Stimulated activated CD8-positive, alpha-beta memory T cell treated with anti-CD3 and anti-CD28 coated beads, Interleukin-2, amount 100 ng/mL, for 1 hour (primary cell): ENCODE measurements at places on chromosomes 5 and 9.

GRCh38 chr5:10595672-10596309, 31.9 kb downstream of the ANKRD33B start:
- DNase-seq = no peak

- DNase-seq = no peak
Measured at GRCh38 chr9:73133921-73134407, 17.7 kb upstream of the ANXA1 start.

DNA sequence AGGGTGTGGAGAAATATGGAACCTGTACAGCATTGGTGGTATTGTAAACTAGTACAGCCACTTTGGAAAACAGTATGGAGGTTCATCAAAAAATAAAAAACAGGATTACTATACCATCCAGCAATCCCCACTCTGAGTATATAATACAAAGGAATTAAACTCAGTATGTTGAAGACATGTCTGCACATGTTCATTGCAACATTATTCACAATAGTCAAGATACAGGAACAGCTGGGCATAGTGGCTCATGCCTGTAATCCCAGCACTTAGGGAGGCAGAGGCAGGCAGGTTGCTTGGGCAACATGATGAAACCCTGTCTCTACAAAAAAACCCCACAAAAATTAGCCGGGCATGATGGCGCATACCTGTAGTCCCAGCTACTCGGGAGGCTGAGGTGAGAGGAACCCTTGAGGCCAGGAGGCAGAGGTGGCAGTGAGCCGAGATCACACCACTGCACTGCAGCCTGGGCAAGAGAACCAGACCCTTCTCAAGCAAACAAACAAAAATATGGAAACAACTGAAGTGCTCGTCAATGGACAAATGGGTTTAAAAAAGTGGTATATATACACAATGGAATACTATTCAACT, 63.6 kb downstream of the TMEM174 start:
- DNase-seq = no peak

GRCh38 chr9:105637787-105638395, 24.4 kb upstream of the TAL2 start:
- no peak for DNase-seq

GRCh38 chr9:136611119-136611518, 51.6 kb upstream of the EGFL7 start:
- no peak for DNase-seq

DNA sequence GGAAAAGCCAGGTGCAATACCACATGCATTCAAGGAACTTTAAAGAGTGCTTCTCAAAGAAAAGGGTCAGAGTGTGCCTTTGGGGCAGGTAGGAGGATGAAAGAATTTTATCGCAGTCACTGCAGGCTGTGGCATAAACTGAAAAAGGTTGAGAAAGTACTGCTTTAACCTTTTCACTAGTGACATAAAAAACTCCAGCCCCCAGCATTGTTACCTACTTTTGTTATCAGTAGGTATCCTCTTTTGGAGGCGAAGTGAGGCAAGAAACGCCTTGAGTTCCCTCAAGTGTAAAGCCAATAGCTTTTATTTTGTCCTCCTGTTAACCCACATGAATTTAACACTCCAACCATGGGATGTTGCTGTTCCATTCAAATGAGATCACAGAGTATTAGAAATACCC, 64.7 kb upstream of the CHD1 start:
- DNase-seq = no peak

DNA sequence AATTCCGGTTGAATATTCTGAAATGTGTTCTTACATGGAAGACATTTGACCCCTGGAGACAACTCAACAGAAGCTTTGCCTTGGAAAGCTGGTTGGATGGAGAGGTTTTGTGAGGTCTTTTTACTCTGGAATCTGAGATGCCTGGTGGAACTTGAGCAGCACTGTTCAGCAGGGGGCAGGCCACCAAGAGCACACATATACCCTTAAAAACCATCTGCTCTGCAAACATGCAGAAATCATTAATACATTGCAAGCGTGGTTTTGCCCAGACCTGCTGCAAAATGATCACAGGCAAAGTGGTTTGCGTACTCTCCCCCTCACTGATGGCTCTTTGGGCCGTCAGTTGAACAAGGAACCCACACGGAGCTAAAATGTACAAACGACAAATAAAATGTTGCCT, 32.8 kb upstream of the DAP start:
- DNase-seq = no peak

DNA sequence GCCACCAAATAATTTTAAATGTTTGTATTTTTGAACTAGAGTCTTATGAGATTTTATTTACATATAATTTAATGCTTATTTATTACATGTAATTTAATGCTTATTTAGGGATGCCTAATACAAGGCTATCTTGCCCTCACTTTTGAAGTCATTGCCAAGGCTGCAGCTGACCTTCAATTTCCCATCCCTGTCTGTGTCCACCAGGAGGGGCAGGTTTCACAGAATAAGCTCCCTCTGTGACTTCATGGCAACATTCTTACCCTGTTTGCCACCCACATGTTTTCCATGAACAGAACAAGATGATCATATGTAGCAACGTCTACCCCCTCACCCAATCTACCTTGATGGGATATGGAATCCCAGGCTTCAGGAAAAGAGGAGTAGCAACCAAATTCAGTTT, 27.0 kb downstream of the C5 start:
- DNase-seq = no peak

GRCh38 chr9:22228542-22228941, 218.1 kb upstream of the DMRTA1 start:
- no peak for DNase-seq

GRCh38 chr5:180603076-180603594, 11.8 kb upstream of the SCGB3A1 start:
- no peak for DNase-seq

- DNase-seq = no peak
Measured at GRCh38 chr9:107373809-107374208, 90.7 kb downstream of the RAD23B start.

DNA sequence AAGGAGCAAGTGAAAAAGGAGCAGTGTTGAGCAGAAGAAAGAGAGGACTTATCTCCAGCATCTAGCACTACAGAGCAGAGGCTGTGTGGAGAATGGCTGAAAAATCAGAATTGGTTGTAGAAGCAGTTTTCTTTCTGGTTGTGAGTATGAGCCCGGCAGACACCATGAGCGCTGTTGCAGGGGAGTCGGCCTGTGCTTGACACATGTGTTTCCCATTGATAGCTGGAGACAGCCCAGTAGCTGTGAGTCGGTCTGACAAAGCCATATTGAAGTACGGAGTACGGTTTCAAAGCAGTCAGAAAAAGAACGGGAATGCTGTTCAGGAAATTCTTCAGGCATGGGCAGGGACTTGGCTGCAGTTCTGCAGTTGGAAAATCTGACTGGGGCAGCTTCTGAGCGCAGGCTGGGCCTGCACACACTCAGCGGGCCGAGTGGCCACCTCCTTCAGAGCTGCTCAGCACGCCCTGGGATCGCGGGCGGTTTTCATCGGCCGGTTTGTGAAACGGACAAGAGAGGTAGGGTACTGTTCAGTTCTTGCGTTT, at the start of gene SGCD:
Gene SGCD (plus strand): TSS at position 447 of the 542 bp plus-strand sequence.
- DNase-seq = no peak

DNA sequence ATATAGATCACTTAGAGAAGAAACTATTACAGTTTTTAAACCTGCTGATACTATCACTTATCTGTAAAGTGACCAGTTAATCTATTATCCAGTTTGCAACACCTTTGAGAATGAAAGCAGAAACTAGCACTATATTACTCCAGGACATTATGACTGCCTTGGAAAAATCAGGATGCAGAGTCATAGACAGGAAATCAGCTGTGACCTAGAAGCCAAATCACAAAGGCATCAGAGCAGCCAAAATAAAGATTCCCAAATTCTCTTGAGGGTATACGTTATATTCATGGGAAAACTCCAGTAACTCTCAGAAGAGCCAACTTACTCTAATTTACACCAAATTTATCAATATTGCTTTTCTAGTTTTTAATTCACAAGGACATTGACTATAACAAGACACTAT, 49.9 kb downstream of the CDO1 start:
- no peak for DNase-seq

- no peak for DNase-seq
Measured at GRCh38 chr9:21781656-21782055, 20.8 kb upstream of the MTAP start.

DNA sequence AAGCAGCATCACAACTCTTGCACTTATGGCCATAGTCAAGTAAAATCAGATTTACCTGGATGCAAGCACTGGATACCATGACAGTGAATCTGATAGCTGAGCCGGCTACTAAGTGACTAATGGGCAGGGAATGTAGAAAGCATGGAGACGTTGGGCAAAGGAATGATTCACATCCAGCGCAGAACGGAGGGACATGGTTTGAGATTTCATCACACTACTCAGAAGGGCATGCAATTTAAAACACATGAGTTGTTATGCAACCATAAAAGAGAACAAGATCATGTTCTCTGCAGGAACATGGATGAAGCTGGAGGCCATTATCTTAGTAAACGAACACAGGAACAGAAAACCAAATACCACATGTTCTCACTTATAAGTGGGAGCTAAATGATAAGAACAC, 169.1 kb upstream of the PIK3R1 start:
- DNase-seq = no peak

- no peak for DNase-seq
Measured at GRCh38 chr9:100307080-100307479, 45.7 kb downstream of the TEX10 start.

DNA sequence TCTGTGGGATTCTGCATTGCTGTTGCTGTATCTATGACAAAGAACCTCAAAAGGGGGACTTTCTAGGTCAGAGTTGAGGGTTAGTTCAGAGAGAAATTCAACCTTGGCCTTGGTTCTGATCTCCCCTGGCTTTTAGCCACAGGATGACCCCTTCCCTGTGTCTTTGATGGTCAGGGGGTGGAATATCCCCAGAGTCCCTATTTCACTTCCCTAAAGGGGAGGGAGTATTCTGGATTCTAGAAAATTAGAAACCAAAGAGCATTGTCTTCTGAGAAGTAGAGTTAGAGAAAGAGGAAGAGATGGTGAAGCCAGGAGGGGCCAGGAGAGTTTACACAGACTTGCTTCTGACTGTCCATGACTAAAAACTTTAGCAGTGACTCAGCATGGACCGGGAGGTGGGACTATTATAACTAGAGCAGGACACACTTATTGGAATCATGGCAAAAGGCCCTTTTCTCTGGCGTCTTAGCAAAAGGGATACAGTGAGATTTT, 56.2 kb upstream of the LPAR1 start:
- DNase-seq = no peak
